ENCODE measurements at places on chromosomes 2 and 18.
A peak's percentile ranks its signal among the peaks of the same experiment; 100 is the strongest.

DNA sequence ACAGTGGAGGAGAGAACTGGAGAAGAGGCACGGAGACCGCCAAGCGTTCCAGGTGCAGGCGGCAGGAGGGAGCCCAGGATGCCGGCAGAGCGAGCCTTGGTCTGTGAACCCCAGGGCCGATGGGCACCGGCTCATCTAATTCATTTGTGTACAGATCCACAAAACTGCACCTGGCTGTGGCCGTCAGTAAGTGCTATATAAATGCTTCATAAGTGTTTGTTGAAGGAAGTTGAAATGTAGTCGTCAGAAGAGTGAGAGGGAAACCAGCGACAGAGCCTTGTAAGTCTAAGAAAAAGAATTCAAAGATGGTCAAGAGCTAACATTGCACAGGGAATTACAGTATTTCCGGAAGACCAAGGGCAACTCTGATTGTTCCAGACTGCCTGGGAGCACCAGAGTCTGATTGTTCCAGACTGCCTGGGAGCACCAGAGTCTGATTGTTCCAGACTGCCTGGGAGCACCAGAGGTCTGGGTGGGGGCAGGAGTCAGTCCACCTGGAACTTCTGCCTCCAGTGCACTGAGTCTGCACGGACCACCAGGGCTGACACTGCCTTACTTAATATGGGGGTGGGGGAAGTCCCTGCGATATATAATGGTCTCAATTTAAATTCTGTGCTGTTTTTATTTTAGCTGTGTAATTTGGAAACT lies 112.3 kb downstream of the BCL2 start:
- no peak for DNase-seq

- DNase-seq: no peak
Observed at GRCh38 chr2:207921606-207922005, 103.7 kb downstream of the PLEKHM3 start.

DNA sequence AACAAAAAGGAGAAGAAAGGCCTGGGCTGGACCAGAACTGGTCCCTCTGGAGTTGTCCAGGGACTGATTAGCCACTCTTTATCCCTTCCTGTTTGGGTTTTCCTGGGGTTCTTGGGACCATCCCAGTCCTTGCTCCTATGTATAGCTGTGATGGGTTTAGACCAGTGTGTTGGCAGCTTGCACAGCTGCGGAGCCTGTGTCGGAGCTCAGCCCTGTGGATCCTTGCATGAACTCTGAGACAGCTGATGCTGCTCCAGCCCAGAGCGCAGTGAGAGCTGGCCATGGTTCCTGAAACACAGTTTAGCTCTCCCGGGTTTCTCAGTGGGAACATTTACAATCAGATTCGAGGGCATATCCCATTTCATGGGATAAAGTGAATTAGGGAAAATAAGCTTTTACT lies 16.9 kb downstream of the IMPA2 start:
- DNase-seq: no peak

DNA sequence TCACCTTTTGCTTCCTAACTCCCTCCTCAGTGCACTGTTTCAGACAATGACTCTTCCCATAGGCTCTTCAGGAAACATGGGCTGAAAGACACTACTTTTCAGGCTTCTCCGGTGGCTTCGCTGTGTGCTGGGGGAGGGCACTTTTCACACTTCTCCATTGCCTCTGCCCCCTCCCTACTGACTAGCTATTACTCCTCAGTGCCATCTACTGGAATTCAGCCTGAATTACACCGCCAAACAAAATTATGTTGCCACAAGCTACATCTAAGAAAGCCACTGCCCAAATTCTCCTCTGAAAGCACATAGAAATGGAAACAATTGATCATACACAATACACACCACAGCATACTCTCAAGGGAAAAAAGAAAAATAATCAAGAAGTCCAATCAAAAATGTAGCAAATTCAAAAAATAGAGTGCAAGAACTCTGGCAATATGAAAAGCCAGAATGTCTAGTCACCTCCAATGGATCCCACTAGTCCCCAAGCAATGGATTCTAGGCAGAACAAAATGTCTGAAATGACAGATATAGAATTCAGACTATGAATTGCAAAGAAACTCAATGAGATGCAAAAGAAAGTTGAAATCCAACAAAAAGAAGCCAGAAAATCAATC lies 1139.4 kb upstream of the GYPC start:
- no peak for DNase-seq

- DNase-seq: no peak
Observed at GRCh38 chr2:38146907-38147307, 71.0 kb upstream of the CYP1B1 start.

DNA sequence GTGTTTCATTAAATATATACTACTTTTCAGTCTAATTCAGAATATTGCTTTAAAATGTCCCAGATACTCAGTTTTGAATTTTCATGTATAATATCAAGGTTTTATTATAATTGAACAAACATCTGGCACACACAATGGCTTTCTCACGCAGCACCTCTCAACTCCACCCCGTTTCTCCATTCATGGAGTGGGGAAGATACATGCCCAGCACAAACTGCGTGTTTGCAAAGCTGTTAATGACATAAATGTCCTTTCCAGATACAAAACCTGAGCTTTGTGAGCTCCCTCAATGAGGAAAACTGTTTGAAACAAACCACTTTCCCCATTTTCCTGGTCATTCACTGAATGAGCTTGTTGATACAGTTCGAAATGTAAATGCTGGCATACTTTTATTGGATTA lies 150.3 kb upstream of the RASGRP3 start:
- no peak for DNase-seq

GRCh38 chr18:41700416-41700815 lies 254.6 kb upstream of the PIK3C3 start:
- no peak for DNase-seq

DNA sequence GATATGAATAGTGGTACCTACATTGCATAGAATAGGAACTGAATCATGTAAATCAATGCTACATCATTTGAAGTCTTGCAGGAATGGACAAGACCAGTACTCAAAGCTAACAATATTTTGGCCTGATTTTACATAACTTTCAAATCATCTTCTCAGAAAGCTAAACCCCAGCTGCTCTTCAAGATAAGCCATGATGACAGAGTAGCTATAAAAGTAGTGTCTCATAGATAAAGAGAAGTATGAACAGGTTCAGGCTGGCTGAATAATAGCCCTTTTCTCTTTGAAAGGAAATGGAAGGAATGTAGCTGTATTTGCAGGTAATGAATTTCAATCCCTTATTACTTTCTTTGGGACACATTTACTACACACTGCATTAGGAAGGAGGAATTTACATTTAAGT lies 28.2 kb downstream of the TSPYL6 start:
- no peak for DNase-seq

DNA sequence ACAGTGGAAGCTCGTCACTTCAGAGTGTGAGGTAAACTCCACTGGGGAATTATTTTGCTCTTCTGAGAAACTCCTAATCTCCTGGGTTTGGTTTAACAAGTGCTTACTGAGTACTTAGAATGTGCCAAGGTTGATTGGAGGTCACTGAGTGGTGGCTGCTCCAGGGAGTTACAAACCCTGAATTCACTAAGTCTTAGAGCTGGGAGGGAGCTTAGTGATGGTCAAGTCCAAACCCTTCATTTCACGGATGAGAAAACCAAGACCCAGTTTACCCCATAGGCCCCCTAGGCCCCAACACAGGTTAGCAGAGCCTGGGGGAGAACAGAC lies 52.0 kb downstream of the SLC4A5 start:
- DNase-seq: no peak

GRCh38 chr2:134982603-134983002 lies 64.0 kb downstream of the CCNT2 start:
- no peak for DNase-seq

DNA sequence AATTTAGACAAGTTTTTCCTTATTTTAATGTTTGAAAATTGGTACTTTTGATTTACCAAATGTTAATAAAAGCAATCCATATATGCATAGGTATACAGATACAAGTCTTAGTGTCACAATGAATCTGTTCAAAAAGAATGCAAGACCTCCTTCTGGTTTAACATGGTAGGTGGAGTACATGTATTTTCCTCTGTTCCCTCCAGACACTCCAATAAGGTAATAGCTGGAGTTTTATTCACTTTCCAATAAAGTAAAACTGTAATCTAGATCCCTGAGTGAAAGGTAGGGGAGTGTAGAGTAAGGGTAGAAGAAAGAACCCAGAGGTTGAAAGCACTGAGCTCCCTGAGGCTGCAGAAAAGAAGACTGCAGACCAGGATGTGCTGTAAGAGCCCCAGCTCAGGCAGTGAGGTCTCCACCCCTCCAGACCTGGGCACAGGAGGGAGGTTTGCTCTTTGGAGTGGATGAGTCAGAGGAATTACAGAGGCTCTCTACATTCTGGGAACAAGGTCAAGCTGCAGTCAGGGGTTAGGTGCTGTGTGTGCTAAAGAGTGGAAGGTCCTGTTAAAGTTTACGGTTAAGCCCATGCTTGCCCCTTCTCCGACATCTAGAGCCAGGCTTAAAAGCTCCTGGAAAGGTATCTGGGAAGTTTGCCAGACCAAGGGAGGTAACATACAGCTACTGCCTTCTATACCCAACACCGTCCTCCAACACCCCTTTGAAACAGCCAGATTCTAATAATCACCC lies 27.6 kb upstream of the STAT1 start:
- no peak for DNase-seq

- DNase-seq: no peak
Observed at GRCh38 chr2:1101982-1102590, 151.4 kb downstream of the SNTG2 start.

DNA sequence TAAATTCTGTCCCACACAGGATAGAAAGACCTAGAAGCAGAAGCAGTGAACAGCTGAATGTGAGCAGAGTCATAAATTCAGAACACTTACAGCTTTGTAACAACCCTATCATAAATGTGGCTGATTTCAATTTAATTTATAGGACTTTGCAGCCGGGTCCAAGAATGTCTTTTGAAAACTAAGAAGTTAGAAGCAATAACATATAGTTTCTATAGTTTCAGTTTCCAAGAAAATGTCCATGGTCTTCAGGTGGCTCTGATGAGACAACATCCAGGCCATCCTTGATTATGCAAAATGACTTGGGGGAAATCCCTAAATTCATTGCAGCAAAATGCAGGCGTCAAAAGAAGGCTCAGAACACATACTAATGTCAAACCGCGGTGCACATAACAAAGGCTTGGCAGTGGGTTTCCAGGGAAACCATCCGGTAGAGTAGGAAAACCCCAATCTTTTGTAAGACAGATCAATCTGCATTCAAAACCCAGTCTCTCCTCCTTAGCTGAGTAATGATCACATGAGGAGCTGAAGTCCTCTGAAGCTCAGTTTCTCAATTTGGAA lies 442.2 kb upstream of the ID2 start:
- DNase-seq: no peak

GRCh38 chr2:128633501-128633900 lies 314.8 kb upstream of the HS6ST1 start:
- DNase-seq: no peak

DNA sequence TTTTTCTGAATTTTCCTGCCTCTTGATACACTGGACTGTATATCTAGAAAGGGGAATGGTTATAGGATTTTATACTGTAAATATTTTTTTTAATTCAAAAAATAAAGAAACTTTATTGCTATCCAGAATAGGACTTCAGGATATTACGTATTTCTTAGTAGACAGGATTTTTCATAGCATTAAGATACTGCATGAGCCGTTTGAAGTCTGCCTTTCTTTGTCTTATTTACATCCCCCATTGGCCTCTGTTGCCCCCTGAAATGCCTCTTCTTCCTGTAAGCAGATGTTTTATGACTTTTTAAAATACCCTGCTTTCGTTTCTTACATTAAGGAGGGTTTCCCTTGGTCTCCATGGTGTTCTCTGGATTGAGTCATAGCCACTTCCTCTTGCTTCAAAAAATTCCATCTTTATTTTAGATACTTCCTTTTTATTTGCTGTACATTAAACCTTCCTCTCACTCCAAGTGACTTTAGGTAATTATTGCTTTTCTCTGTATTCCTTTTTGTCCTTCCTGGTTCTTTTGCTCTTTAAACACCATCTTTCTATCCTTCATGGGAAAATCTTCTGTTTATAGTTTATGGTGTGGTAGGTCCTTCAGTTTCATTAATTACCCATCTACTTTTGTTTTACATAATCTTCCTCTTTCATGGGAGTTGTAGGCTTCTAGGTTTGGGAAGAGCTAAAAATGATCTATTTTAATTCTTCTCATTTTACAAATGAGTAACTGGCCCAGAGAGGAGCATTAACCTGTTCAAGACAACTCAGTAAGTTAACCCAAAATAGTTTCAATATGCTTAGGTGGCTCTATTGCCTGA lies 72.6 kb downstream of the ZNF532 start:
- DNase-seq: no peak

- DNase-seq: no peak
Observed at GRCh38 chr18:39149211-39149806, 1583.7 kb upstream of the CELF4 start.

- peak; percentile 93 for DNase-seq
Observed at GRCh38 chr18:37537868-37538525, 27.6 kb downstream of the CELF4 start.

- no peak for DNase-seq
Observed at GRCh38 chr2:188598551-188598950, 306.9 kb downstream of the GULP1 start.

GRCh38 chr2:204453730-204454167 lies 91.5 kb upstream of the PARD3B start:
- no peak for DNase-seq

DNA sequence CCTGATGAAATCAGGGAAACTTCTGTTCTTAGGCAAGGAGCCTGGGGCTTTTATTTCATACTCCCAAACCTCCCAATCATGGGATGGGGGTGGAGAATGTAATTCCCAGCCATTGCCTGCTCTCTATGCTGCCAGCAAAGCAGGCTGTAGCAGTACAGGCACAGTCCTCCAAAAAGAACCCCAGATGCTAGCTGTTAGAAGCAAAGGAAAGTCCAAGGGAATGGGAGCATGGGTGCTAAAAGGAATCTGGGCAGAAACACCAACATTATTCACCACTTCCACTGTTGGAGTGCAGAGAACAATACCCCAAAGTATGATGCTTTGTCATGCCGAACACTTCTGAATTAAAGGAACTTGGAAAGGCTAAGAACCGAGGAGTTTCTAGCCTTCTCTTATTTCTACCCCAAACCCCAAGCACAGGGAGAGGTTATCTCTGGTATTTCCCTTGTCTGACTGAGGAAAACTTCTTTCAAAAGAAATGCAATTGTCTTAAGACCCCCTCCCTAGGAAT lies 24.7 kb downstream of the MDH1 start:
- DNase-seq: no peak

DNA sequence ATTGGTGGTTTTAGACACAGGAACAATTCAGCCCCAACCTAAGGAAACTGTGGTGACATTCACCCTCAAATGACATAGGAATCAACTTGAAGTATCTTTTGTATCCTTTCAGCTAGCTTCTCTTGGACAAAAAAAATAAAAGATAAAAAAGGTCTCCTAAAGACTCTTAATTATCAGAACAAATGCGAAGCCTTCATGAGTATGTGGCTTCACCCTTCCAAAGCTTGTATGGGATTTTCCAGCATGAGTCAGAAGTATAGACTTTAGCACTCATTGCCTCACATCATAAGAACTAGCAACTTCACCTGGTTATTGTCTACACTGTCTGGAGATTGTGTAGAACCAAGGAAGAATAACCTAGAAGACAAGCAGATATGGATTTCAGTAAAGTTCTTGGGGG lies 135.4 kb downstream of the LAMA3 start:
- DNase-seq: no peak

- DNase-seq: peak; percentile 19
Observed at GRCh38 chr2:127608061-127609030, 37.6 kb upstream of the GPR17 start.

All from glutamatergic neuron (in vitro differentiated cells).